ENCODE measurements at places on chromosomes 11 and 22. TPM values are rescaled to one million over a fixed set of nuclear protein-coding genes. Genes with fewer than 3 reads are reported as not detected.

Gene TRIM29
- total RNA-seq, result 1.1 TPM

Gene DUSP8
- 0.20 TPM for total RNA-seq

Gene CD82
- total RNA-seq, result 11.8 TPM

Gene ACTN3
- under 0.01 TPM for total RNA-seq

Gene FREY1
- 2.3 TPM for total RNA-seq

Gene CTNND1
- 81.6 TPM for total RNA-seq

Gene NXPE2
- not detected for total RNA-seq

Gene OR51B2
- not detected for total RNA-seq

Gene SULT4A1
- not detected for total RNA-seq

Gene ROBO4
- 26.6 TPM for total RNA-seq

Gene BIRC3
- 0.37 TPM for total RNA-seq

Gene CCDC117
- total RNA-seq, result 17.4 TPM

Gene ZNF215
- total RNA-seq, result 5.7 TPM

Gene MMP13
- not detected for total RNA-seq

Gene OR6T1
- total RNA-seq, result not detected

Gene TRIM51
- total RNA-seq, result not detected

Gene DNAJB7
- not detected for total RNA-seq

Gene LRP4
- 5.1 TPM for total RNA-seq

Gene KCNJ1
- total RNA-seq, result not detected

Gene ANO1
- not detected for total RNA-seq

Gene GLYAT
- total RNA-seq, result not detected
